ENCODE measurements at places on chromosomes 2 and 18.
A peak's percentile ranks its signal among the peaks of the same experiment; 100 is the strongest.

- DNase-seq, result no peak
These were observed 450.8 kb downstream of the EIPR1 start for GRCh38 chr2:2926858-2927175.

DNA sequence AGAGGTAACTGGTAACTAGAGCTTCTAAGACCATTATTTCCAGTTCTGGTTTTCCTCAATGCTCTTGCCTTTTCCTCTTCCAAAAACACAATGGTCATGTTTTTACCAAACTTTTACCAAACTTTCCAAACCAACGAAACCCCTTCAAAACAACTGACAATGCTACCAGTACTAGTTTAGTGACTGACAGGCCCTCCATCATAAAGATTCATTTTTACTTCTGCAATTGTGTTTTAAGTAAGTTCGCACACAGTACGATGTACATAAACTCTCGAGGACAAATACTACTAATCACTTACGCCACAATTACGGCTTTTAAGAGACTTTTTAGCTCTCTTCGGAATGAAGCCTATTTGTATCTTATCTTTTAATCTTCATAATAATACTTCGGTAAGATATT is 900 bp downstream of the C18orf32 start:
- no peak for DNase-seq

GRCh38 chr18:74541703-74542555 is 7.6 kb downstream of the CNDP1 start:
- no peak for DNase-seq

DNA sequence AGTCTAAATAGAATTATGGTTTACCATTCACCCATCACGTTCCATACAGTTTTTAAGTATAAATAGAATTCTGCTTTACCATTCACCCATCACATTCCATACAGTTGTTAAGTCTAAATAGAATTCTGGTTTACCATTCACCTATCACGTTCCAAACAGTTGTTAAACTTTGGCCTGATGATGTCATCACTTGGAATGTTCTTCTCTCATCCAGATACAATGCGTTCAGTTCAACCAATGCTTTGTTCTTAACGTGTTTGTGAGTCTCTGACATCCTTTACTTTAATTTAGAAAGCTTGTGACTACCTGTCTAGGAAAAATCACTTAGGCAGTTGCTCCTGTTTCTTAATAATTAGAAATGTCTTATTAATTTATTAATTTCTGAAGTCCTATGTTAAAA is 236.3 kb upstream of the RASGRP3 start:
- DNase-seq, result no peak

GRCh38 chr18:40102903-40103302 is 1852.1 kb upstream of the PIK3C3 start:
- no peak for DNase-seq

DNA sequence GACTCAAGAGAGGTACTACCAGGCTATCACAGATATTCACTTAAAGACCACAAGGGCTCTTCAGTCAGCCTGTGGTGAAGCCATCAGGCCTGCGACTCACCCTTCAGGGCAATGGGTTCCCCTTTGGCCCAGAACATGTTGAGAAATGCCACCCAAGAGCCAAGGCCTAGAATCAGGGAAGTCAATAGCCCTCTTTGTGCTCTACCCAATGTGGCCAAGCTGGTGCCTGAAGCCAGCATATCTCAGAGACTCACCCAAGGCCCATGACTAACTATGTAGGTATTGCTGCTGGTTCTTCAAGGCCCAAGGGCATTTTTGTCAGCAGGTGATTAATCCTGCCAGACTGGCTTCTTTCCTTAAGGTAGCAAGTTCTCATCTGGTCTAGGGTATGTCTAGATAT is 338.9 kb upstream of the SETBP1 start:
- no peak for DNase-seq

DNA sequence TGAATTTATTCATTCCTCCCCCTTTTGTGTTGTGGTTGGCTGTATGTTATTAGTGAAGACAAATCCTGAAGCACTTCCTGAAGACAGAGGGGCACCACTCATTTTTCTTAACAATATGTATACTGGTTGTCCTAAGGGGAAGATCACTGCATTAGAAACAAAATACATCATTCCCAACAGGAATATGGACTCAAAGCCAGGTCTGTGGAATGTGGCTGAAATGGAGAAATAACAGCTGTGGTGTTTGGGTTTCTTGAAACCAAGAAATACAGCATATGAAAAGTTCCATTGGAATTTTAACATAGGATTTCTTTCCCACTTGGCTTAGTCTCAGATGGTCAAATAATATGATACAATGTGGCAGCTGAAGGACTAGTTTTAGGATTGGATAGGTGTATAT is 267.6 kb downstream of the KCNE4 start:
- DNase-seq, result no peak

GRCh38 chr2:168734199-168734760 is 68.2 kb upstream of the NOSTRIN start:
- DNase-seq, result no peak

DNA sequence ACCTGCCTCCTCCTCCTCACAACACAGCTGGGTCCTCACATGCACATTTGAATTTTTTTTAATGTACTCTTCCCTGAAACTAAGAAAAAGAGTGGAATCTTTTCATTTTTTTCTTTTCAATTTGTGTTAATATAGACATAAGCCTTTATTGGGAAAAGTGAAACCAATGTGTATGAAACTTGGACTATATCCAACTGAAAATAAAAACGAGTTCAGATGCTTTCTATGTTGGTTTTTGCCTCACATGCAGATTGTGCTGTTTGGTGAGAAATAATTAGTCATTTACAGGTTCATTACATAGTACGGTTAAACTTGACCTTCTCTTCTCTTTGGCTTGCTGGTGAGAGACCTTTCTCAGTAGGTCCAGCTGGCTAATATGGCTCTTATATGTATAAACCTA is 515.2 kb upstream of the FANCL start:
- no peak for DNase-seq

GRCh38 chr18:50706651-50707050 is 113.2 kb downstream of the MRO start:
- DNase-seq, result no peak

DNA sequence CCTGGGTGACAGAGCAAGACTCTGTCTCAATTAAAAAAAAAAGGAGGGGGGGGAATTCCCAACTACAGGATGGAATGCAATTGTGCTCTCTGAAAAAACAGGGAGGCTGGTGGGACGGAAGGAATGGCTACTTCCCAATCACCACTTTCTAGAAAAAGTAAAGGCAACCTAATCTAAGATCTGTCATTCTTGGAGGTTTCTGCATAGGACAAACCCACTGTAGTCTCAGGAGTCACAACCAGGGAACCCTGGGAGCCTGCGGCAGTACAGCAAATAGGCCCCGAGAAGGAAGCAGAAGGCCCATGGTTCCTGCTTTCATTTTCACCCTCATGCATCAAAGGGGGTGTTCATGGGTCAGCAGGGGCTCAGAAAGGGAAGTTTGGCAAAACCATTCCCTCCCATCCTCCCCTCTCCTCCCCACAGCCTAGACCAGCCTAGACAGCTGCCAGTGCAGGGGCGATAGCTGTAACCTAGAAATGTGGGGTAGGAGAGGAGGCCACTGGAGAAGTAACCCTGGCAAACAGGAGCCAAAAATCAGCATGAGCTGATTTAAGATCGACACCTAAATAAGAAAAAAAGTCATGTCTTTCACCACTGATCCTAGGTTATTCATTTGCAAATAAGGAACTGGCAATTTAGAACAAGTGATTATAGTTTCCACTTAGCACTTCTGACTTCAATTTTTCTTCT is 48.0 kb downstream of the TRABD2A start:
- DNase-seq, result no peak

GRCh38 chr2:54677476-54678265 is 45.8 kb upstream of the EML6 start:
- no peak for DNase-seq

DNA sequence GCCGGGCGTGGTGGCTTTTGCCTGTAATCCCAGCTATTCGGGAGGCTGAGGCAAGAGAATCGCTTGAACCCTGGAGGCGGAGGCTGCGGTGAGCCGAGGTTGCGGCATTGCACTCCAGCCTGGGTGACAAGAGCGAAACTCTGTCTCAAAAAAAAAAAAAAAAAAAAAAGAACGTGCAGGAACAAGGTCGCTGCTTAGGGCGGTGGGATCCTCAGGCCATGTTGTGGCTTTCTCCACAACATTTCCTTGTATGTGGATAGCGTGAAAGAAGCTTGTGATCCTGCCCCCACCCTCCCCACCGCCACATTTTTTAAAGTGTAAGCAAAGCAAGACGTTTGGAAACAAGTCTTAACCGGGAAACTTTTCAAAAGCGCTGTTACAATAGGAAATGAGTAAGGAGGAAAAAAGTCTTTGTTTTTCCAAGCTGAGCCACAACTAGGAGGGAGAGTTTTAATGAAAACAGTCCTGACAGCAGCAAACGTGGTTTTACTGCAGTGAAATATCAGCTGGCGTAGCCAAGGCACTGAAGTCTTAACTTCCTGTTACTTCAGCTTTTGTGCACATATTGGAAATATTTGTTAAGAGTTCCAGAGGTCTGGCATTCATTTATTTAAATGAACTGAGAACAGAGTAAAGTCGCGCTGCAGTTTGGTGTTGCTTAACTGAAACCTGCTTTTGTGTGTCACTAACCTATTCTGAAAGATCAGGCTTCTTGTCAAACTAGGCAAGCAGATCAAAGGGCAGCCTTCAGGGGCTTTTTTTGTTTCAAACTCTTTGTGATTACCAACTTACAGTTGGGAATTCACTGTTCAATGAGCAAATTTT is 3.8 kb downstream of the TGIF1 start:
- DNase-seq, result peak; percentile 88

- no peak for DNase-seq
These were observed 413.5 kb downstream of the PTPRM start for GRCh38 chr18:7980656-7981055.

DNA sequence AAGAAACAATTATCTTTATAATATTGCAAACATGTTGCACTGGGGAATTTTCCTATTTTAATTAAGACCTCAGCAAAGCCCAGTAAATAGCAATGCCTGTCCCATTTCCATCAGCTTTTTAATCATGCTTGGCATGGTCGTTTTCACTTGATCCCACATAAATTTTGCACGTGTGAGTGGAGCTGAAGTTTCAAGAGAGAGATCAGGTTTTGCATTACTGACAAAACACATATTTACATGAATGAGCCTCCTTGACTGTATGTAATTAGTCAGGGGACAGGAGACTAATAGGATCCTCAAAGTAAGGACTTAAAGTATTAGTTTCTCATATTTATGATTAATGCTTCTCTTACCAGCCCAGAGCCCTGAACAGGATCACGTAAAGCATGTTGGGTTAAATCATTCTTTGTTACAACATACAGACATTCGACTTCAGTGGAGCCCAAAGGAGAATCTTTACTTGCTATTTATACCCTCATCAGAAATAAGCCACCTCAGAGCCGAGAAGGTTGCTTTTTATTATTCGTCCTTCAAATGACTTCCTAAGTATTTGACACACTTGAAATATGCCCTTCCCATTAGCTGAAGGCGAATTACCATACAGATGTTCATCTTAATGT is 711.3 kb downstream of the GALR1 start:
- no peak for DNase-seq

- DNase-seq, result no peak
These were observed 12.9 kb upstream of the POU3F3 start for GRCh38 chr2:104840893-104841585.

DNA sequence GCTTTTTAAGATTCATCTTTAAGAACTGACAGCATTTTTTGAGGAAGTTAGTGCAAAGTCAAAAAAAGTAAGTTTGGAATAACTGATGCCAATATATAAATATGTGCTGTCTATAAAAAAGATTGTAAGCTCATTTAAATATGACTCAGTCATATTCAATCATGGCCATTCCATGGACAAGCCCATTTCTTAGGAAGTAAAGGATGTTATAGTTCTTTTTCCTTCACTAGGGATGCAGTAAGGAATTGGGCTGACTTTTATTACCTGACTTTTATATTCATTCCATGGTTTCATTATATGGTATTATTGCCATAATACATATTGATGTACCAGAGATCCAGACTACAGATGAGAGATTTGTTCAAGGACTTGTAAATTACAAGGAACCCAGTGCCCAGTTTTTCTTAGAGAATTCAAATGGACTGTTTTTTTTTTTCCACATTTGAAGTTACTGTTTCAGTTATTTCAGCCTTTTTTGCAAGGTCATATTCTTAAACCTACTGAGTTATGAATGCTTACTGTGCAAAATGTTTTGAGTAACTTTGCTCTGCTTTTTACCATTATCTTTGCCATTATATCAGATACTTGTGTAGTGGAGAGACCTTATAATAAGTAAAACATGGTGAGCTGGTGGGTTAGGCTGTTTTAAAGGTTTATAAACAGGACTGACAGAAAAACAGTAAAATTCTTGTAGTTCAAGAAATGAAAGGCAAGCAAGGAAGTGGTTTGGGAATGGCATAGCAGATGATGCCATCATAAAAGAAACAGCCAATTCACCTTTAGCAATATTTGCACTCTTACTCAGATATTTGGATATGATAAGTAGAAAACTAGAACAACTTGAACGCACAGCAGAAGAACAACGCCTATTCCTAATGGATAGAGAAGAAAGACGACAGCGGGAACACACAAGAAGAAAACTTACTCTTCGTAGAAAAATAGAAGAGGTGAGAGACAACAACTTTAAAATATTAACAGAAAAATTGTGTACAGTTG is 7.6 kb downstream of the FSIP2 start:
- DNase-seq, result no peak

GRCh38 chr2:21757805-21758430 is 634.1 kb downstream of the TDRD15 start:
- DNase-seq, result no peak

- DNase-seq, result no peak
These were observed 124.4 kb downstream of the ARL4C start for GRCh38 chr2:234372506-234372905.

GRCh38 chr18:23350188-23350587 is 102.9 kb upstream of the RIOK3 start:
- no peak for DNase-seq

GRCh38 chr2:235674146-235674545 is 180.3 kb downstream of the AGAP1 start:
- no peak for DNase-seq

DNA sequence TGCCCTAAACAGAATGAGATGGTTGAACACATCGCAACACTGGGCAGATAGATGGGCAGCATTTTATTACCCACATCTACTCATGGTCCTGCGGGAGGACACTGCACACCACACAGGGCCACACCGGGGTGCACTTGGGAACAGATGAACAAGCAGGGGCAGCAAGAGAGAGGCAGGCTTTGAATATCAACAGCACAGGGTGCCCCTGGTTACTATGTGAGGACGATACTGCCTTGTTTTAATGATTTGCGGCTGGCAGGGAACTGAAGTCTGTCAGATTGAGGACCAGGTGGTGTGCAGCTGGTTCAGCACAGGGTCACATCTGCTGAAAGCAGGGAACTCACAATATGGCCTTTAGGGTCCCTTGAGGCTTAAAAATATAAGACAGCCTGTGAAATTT is 195.7 kb downstream of the PIEZO2 start:
- no peak for DNase-seq

DNA sequence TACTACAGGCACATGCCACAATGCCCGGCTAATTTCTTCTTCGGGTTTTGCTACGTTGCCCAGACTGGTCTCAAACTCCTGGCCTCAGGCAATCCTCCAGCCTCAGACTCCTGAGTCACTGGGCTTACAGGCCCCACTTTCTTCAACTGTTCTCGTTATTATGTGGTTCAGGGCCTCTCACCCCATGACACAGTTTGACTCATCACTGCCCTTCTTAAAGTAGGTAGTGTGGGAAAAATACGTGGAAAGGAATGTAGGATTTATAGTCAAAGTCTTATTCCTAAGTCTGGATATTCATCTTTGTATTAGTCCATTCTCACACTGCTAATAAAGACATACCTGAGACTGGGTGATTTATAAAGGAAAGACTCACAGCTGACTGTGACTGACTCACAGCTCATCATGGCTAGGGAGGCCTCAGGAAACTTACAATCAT is 19.4 kb downstream of the CENPA start:
- no peak for DNase-seq
